ENCODE measurements at places on chromosomes 5 and 9.
A peak's percentile ranks its signal among the peaks of the same experiment; 100 is the strongest.

- DNase-seq = no peak
Measured at GRCh38 chr5:136615251-136616119, 250.1 kb upstream of the TRPC7 start.

DNA sequence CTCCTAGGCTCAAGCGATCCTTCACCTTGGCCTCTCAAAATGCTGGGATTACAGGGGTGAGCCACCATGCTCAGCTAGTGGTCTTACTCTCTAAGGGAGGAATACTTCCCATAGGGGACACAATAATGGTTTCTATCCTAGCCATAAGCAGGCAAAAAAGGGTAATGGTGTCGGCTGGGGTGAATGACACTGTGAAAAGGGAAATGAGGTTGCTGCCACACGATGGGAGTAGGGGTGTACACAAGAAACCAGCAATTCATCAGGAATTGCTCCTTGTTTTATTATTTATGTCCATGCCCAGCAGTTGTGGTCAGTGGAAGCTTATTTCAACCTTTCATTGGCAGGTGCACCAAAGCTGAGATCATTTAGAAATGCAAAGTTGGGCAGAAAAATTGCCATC is 70.3 kb upstream of the ZFR start:
- DNase-seq = no peak

DNA sequence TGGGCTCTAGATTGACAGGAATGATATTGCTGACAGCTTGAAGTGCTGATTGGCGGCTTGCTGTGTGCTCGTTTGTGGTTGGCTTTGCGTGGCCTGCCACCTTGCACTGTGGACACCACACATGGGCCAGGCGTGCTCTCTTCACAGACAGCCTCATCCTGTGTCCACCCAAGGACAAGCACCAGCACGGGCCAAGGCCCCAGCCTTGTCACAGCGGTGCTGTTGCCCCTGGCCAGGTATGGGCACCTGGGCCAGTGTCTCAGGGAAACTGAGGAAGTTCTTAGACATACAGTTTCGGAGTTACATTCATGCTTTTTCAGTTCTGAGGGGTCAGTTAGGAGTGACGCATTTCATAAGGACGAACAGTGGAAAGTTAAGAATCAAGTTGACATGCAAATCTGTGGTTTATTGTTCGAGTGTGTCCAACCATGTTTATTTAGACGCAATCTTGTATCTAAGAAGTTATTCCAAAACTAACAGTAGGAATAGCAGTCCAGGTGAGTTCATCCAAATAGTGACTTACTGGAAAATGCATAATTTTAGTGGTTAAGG is 125.9 kb downstream of the EHMT1 start:
- no peak for DNase-seq

DNA sequence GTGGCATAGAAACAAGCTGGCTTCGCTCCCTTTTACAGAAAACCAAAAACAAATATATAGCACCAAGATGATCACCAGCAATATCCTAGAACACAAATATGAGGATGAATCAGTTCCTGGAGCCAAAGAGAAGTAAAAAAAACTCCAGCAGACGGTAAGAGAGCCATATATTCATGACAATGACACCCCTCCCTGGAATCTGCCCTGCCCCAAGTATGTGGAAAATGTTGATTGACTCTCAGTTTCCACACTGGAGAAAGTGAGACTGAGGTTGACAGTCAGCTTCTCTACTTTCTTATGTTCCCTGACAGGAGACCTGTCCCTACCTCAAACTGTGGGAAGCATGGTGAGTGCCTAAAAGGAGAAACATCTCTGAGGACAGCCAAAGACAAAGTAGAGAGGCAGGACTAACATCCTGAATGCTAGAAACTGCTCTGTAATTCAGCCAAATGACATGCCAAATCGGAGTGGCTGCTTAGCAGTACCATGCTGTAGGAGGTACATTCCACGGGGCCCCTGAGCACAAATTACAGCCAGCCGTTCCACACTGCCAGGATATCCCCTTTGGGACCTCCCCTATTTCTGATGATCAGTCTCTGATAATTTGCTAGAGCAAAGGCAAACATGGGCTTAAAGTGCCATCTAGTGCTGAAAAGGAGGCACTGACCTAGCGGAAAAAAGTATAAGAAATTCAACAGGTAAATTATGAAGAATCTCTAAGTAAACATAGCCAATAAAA is 424.0 kb upstream of the RGMB start:
- DNase-seq = no peak

DNA sequence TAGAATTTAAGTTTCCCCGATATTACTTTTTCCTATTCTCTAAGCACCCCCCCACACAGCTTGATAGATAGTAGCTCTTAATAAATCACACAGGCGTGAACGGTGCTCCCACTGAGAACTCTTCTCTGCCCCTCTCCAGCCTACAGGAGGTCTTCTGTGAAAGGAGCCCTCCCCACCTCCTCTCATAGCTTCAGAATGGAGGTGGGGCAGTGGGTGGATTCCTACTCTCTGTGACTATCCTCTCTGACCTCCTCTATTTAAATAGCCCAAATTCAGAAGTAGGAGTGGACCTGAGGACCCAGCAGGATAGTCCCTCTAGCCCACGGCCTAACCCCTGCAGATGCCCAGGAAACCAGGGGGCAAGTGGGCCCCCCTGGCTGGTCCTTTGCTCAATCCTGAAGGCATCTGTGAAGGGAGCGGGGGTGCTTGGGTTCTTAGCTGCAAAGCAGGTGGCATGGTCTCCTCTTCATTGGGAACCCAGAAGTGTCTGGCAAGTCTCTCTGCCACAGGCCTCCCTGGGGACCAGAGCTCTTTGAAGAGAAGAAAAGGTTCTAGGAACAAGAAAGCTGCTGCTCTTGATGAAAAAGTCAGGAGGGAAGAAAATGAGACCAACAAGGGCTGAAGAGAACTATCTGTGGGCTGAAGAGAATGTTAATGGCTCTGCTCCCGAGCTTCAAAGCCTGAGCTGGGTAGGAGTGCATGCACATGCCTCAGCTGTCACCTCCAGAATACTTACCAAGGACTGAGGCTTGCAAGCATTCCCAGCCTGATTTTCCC is 21.1 kb upstream of the HSPA9 start:
- DNase-seq = no peak

DNA sequence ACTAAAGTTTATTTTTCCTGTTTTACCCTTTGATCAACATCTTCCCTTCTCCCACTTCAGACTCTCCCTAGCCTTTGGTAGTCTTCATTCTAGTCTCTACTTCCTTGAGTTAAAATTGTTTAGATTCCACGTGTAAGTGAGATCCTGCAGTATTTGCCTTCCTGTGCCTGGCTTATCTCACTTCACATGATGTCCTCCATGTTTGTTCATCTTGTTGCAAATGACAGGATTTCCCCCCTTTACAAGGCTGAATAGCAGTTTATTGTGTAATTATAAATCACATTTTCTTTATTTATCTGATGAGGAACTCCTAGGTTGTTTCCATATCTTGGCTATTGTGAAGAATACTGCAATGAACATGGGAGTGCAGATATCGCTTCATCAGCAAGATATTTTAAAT is 461.7 kb downstream of the CHSY3 start:
- DNase-seq = no peak

GRCh38 chr9:124852829-124853531 is at the start of gene WDR38:
TSS of gene WDR38 (plus strand) at chr9:124853460. CDS start at chr9:124853532, 72 bp downstream.
- peak; percentile 56 for DNase-seq

GRCh38 chr5:158995694-158996173 is 104.0 kb downstream of the EBF1 start:
- DNase-seq = no peak

GRCh38 chr5:1291611-1292080 is 3.2 kb downstream of the TERT start:
- no peak for DNase-seq

GRCh38 chr5:156402387-156402921 is 75.5 kb downstream of the SGCD start:
- DNase-seq = no peak

- DNase-seq = no peak
Measured at GRCh38 chr9:14156046-14156445, 157.9 kb downstream of the NFIB start.

GRCh38 chr5:30368064-30368463 is 825.4 kb upstream of the CDH6 start:
- no peak for DNase-seq

GRCh38 chr9:91420501-91421127 is 3.0 kb downstream of the NFIL3 start:
- DNase-seq = no peak

- DNase-seq = no peak
Measured at GRCh38 chr5:168879929-168880328, 300.8 kb upstream of the PANK3 start.

DNA sequence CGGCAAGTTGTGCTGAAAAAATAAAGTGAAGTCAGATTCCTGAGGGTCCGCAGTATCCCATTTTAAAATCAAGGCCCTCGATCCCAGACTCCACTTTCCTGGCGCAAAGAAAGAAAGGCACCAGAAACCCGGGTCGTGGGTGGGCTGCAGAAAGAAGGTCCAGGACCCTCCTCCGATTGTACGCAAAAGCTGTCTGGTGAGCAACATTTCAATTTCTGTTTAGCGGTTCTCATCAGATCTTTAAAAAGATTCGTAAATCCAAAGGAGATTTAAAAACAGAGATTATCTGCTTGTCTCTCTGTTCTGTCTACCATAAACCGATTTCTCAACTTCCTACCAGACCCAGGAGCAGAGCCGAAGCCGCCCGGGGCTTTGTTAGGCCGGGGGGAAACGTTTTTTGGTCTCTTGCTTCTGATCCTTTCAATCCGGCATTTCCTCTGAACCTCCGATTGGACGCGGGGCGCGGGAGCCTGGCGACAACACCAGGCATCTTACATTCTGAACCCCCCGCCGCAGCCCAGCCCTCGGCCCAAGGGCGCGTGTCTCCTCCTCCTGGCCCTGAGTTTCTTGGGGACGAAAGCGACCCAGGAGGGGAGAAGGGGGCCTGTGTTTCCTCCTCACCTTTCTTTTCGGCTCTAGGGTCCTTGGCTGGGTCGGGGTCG is 746 bp downstream of the NKX2-5 start:
- no peak for DNase-seq

GRCh38 chr5:54220230-54221040 is 89.9 kb downstream of the ARL15 start:
- no peak for DNase-seq

DNA sequence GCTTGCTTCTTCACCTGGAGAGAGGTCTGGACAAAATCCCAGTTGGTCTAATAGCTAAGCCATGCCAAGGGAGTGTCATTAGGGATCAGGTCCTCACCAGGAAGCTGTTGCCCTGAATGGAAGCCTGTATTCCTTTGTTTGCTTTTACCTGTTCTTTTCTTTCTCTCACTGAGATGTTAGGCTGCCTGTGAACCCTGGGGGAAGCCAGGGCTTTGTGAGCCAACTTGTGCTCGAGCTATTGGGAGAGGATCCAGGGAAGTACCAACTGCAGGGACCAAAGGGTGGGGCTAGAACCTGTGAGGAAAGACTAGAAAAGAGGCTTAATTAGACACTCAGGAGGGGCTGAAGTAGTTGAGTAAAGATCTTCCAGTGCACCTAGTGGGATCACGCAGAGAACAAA is 451.2 kb upstream of the TLE4 start:
- DNase-seq = no peak

- DNase-seq = no peak
Measured at GRCh38 chr5:59279979-59280378, 613.5 kb downstream of the PDE4D start.

DNA sequence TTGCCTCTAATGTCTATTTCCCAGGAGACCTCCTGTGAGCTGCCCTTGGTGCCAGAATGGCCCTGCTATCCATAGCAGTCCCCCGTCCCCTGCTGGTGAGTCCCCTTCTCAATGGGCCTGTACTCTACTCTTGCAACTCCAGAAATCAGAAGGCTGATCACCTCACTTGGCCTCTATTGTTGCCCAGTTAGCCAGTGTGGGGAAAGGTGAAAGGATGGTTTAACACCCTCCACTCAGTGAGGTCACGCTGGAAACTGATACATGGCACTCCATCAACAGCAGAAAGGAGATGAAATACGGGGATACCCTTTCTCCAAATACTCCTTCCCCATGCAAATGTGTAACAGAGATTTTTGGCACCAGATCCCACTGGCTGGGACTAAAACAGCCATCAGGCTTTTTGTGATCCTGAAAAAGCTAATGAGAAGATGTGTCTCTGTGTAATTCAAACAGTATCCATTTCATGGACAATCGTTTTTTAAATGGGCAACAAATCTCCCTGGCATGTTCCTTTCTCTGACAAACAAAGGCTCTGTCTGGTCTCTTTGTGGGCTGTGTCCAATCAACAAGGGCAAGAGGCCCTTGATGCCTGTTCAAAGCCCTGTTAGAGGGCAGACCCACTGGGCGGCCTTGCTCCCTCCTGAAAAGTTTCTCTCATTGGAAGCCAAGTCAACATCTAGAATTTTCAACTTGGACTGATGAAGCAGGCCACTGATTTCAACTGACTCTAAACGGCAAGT is 343.7 kb downstream of the SPOCK1 start:
- no peak for DNase-seq

GRCh38 chr9:92749934-92750315 is 14.7 kb downstream of the BICD2 start:
- no peak for DNase-seq

GRCh38 chr5:166883016-166883415 is 1408.4 kb upstream of the WWC1 start:
- no peak for DNase-seq

- DNase-seq = no peak
Measured at GRCh38 chr5:56837956-56838355, 22.6 kb downstream of the MAP3K1 start.

- no peak for DNase-seq
Measured at GRCh38 chr9:101126556-101126955, 98.0 kb downstream of the PLPPR1 start.

- no peak for DNase-seq
Measured at GRCh38 chr5:141515141-141515540, 26.3 kb downstream of the PCDHGC5 start.

DNA sequence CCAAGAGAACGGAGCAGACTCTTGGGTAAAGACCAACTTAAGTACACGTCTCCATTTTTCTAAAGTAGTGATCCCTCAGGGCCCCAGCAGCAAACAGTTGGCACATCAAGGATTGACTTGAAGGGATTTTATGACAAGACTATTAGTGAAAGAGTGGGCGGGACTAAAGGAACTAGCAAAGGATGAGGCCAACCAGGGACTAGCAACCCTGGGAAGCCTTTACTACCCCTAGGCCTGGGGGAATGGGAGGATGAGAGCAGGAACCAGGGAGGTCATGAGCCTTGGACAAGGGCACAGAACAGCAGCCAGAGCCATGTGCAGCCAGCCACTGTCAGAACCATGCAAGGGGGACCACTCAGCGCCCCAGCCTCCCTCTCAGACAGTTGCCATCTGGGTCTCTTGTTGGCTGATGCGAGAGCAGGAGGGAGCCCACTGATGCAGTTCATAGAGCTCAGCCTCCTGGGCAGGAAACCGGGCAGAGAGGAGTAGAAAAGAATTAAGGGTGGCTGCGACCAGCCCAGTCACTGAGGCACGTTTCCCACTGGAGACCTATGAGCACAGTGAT is 28.1 kb downstream of the TGFBI start:
- DNase-seq = no peak

- no peak for DNase-seq
Measured at GRCh38 chr5:82613891-82614290, 335.7 kb upstream of the RPS23 start.

- DNase-seq = no peak
Measured at GRCh38 chr9:134186471-134187109, 22.2 kb upstream of the RNU6ATAC start.

- no peak for DNase-seq
Measured at GRCh38 chr5:154394307-154394706, 51.5 kb upstream of the SAP30L start.
